ENCODE measurements at places on chromosomes 13 and 19.

GRCh38 chr19:18309525-18310064 is 13.3 kb downstream of the LSM4 start:
- no peak for DNase-seq

DNA sequence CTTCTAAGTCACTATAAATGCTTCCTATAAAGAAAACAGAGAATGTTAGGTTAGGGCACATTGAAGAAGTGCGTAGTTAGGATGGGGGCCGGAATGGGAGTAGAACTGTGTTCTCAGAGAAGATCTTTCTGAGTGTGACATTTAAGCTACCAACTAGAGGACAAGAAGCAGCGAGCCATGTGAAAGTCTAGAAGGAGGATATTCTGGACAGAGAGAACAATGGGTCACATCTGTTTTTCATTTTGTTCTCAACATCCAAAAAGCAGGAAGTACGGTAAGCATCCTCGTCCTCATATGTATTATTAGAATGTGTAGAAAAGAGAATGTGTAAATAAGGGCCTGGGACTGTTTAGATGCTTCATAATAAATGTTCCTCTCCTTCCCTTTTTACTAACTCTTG is 44.5 kb upstream of the PARP4 start:
- DNase-seq: no peak

- DNase-seq: no peak
Observed at GRCh38 chr13:41660411-41660810, 203.1 kb downstream of the RGCC start.

DNA sequence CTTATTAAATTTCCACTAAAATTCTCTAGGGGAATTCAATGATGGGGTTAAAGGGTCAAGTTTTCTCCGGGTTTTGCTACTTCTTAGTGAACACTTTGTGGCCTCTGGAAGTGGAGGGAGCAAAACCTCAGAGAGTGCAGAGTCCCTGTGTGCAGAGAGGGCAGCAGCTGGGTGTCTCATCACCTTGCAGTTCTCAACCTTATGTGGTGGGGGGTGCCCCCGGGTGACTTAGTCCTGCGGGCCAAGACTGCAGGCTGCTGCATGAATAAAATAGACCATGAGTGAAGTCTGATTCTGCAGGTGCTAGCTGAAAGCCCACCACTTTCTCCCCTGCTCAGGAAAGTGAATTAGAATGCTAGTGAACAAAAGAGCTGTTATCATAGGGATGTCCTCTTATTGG is 191.6 kb downstream of the DLEU7 start:
- DNase-seq: no peak

- DNase-seq: peak; percentile 69
Observed at GRCh38 chr19:41327576-41328156, 17.7 kb downstream of the CCDC97 start.

DNA sequence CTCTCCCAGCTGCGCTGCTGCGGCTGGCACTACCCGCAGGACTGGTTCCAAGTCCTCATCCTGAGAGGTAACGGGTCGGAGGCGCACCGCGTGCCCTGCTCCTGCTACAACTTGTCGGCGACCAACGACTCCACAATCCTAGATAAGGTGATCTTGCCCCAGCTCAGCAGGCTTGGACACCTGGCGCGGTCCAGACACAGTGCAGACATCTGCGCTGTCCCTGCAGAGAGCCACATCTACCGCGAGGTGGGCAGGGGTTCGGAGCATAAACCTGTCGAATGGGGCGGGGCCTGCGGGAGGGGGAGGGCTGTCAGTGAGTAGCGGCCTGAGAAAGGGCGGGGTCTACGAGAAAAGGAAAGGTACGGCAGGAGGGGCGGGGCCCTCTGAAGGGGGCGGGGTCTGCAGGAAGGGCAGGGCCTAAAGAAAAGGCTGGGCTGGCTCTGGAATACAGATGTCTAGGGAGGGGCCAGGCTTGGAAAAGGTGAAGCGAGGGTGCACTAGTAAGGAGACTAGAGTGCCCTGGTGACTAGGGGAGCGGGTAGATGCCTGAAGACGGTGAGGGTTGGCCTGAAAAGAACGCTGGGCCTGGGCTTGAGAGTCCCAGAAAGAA is 3.6 kb downstream of the CD37 start:
- DNase-seq: no peak

GRCh38 chr13:98484289-98485219 is 92.4 kb downstream of the STK24 start:
- DNase-seq: peak; percentile 27

DNA sequence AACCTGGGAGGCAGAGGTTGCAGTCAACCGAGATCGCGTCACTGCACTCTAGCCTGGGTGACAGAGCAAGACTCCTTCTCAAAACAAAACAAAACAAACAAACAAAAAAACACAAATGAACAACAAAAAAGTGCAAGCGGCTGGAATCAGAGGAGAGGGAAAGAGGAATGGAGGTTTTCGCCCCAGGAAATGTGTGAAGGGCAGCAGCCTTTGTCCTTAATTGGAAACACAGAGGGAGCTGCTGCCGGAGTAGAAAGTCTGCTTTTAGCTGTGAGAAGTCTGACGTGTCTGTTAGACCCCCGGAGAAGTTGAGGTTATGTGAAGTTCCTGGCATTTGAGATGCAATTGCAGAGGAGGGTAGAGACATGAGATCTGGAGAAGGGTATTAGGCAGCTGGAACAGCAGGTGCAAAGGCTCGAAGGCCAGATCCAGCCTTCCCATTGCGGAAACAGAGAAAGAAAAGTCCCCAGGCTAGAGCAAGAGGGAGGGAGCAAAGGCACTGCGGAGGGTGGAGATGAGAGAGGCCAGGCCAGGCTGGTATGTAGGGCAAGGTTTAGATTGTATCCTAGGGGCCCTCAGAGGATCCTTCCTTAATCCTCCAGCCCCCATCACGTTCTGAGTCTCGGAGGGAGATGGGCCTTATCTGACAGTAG is 473 bp downstream of the TMIGD2 start:
- DNase-seq: no peak

GRCh38 chr13:39567569-39567968 is 35.4 kb downstream of the LHFPL6 start:
- DNase-seq: no peak

DNA sequence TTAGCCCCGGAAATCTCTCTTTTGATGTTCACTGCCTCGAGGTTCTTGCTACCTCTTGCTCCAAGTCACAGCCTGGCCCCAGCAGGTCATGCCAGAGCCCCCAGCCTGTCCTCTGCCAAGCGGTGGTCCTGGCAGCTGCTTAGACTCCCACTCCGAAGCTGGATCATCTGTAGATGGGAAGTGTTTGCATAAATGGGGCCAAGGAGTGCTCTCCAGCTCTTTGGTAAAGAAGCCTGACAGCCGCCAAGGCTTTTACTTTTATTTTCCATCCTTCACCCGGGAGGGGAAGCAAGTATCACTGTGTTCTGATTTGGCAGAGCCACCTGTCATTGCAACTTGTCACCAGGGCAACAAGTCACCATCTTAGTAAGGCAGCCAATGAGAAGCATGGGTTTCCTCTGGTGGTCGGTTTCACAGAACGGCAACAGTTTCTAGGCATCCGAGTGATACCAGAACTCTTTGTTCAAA is 10.6 kb upstream of the RETN start:
- no peak for DNase-seq

- no peak for DNase-seq
Observed at GRCh38 chr13:99379856-99380801, 72.9 kb upstream of the GPR183 start.

GRCh38 chr19:44808463-44809371 is at the start of gene BCAM:
Gene BCAM (plus strand): TSS chr19:44809103. CDS start chr19:44809125, 22 bp downstream.
- no peak for DNase-seq

DNA sequence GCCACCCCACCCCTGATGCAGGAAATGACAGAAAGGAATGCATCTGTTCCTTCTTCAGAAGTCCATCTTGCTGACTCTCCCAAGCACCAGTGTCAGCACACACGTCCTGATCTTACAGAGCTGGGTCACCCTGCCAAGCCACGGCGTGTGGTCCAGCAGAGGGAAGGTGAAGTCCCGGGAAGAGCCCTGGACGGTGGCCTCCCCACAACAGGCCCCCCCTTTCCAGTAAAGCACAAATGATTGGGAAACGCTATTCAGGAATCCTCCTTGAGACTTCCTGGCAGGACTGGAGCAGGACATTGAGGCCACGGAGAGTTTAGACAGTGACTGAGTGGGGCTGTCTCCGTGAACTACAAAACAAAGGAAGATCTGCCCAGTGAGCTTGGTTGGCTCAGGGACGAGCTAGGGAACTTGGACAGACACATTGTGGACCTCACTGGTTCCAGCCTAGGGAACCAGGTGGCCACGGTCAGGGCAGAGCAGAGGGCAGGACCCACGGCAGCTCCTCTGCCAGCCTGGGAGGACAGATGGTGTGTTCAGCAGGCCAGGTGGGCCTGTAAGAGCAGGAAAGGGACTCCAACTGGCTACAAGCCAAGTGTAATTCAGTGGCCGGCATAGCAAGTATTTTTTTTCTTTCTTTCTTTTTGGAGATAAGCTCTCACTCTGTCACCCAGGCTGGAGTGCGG is 41.7 kb downstream of the ELL start:
- no peak for DNase-seq

- no peak for DNase-seq
Observed at GRCh38 chr13:96072392-96072791, 17.5 kb upstream of the HS6ST3 start.

GRCh38 chr13:42812316-42812715 is 30.9 kb downstream of the FAM216B start:
- no peak for DNase-seq
